Esophagus squamous epithelium (tissue), 5 donors: ENCODE measurements at places on chromosomes 13 and 19. TPM values are rescaled to one million over a fixed set of nuclear protein-coding genes. Genes with fewer than 3 reads are reported as not detected.

DNA sequence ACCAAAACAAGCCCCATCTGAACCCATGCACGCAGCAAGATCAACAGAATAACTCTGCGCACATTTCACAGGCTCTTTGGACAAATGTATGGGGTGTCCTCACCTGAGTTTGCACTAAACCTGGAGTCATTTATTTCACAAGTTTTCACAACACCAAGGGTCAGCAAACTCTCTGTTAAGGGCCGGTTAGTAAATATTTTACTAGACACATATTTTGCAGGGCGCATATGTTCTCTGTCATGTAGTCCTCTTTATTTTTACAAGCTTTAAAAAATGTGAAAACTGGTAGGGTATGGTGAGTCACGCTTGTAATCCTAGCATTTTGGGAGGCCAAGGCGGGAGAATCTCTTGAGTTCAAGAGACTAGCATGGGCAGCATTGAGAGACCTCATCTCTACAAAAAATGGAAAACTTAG, 45.5 kb upstream of the DPRX start:
- DNase-seq = no peak

SELENOV gene
- not detected for total RNA-seq

DNA sequence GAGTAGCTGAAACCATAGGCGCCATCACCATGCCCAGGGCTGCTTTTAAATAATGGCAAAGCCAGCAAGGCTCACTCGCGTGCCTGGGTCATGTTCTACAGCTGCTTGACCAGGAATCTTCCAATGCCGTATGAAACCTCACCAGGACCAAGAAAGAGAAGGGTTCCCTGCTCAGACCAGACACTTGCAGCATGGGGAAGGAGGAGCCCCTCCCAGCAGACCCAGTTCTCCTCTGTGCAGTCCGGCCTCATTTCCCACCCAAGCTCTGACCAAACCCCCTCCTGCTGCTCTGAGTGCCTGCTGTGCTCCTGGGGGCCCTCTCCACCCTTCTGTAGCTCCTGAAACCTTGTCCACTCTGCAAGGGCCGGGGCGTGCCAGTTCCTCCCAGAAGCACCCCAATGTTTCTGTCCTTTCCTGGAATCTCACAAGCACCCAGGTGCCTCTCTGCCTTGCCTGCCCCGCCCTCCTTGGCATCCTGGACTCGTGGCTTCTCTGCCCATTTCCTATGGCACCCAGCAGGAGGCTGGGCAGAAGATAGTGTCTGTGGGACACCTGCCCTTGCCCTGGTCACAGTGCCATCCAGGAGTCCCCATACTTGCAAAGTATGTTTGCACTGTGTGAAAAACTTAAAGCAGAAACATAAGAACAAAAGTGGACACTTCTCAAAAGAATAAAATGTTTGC, 6.8 kb upstream of the SLC7A9 start:
- no peak for DNase-seq

DNA sequence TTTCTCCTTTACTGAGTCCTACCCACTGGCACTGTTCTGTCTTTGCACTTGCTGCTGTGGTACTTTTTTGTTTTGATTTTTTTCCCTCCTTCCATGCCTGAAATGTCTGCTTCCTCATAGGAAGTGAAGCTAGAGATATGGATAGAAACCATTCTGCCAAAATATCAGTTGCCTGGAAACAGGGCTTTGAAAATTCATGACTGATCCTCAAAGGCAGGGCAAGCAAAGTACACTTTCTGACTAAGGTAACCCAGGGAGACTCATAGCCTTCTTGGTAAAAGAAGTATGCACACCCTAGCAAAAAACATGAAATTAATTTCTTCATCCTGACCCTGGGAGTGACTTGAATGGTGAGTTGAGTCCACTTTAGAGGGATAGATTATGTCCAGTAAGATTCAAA, 329.8 kb downstream of the MYO16 start:
- no peak for DNase-seq

DNA sequence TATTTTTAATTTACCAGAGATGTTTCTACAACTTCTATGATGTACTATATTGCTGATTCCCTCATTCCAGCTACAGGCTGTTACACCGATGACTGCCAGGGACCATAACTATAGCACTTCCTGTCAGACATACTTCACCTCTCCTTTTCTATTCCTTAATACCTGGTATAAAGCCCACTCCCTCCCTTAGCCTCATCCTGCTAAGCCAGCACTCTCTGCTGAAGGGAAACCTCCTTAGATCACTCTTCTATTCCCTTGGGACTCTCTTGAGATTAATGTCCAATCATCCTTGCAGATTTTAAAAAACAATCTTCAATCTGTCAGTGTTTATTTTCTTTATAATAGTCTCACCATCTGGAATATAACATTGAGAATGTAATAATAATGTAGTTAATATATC, 127.9 kb downstream of the DIAPH3 start:
- DNase-seq = no peak

DNA sequence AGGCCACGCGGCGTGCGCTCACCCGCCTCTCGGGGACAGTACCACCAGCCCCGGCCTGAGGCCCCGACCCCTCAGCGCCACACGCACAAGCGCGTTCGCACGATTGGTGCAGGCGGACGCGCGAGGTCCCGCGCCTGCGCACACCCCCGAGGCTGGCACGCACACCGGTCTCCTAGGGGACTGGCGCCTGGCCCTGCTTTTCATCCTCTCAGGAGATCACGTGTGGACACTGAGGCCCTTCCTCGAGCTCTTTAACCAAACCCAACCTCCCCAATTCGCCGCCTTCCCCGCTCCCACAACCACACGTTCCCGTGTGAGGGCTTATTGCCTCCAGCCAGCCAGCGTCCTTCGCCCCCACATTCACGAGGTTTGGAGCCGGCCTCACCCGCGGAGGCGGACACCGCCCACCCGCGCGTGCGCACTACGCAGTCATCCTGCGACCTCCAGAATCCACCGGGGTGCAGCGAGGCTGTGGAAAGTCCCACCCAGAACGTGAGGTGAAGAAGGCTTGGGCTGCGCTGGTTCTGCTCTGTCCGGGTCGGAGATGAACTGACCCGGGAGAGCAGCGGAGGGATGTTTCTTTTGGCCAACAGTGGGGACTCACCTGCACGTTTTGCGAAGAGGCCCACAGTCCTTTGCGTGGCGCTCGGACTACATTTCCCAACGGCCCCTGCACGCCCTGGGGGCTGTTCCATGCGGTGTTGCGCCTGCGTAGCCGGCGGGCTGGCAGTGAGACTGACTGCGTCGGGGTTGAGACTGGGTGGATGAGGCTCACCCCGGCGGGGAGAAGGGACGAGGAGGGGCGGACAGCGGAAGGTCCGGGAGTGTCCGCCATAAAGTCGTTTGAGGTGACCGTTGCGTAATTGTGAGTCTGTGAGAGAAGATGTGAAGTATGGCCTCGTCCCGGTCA, 539 bp upstream of the ZNF667 start:
- DNase-seq = no peak
